Central memory CD8-positive, alpha-beta T cell (primary cell): ENCODE measurements at places on chromosomes 3 and 15.

DNA sequence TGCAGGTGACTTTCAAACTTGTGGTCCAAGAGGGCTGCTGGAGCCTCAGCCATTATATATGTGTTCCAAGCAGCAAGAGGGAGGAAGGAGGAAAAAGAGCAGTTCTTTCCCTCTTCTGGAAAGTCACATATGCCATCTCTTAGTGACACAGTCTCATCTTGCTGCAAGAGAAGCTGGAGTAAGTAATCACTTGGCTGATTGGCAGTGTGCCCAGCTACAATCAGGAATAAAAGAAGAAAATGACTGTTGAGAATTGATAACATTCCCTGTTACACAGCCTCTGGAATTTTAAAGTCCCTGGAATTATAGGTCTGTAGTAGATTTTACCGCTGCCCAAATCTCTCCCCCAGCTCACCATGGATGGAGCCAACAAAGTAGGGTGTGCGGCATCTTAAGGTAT lies 31.4 kb upstream of the LYZL4 start:
- H3K36me3 ChIP-seq, result no peaks in the 10 kb centered on the region
- H3K27me3 ChIP-seq, result peaks cover 40% of the 10 kb centered on the region
- no peak overlapping the region for H3K4me3 ChIP-seq

DNA sequence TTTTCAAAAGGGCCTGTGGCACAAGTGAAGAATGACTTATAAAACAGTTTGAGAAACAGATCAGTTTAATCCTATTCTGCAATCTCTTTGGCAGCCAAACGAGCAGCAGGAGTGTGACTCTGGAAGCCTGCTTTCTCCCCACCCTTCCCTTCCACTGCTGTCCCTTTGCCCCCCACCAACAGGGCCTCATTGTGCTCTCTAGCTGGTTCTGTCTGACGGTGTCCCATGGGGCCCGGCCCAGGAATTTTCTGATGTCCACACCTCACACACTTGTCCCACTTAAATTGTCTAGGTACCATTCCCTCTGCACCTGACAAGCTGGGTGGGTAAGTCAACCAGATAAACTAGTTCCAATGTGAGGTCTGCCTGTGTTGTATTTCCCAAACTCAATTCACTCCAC lies 16.4 kb downstream of the SLCO2A1 start:
- H3K4me1 ChIP-seq, result no peaks in the 10 kb centered on the region
- H3K27me3 ChIP-seq, result peaks cover 46% of the 10 kb centered on the region
- H3K36me3 ChIP-seq, result peaks cover 1% of the 10 kb centered on the region
- no peak overlapping the region for H3K27ac ChIP-seq

DNA sequence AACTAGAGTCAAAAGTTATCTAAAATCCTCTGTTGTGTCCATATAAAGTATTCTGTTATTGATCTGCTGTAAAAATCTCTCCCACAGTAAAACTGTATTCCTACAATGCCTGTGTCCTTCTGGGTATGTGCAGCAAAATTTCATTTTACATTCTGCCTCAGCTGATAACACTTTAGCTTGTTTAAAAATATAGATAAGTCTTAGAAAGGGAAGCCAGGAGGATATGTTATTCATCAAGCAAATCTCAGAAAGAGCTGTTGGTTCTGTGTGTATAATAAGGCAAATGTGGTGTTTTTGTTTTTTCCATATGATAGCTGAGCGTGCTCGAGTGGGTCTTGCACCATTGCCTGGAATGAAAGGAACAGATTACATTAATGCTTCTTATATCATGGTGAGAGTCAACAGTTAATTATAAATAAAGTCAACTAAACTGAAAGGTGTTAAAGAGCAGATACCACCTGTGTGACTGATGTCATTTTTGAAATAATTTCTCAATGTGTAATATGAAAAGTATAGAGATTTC lies 96.6 kb downstream of the FEZF2 start:
- H3K4me3 ChIP-seq, result no peak overlapping the region
- no peaks in the 10 kb centered on the region for H3K27me3 ChIP-seq
- no peak for DNase-seq
- H3K4me1 ChIP-seq, result no peaks in the 10 kb centered on the region

- no peak overlapping the region for H3K4me3 ChIP-seq
- H3K27ac ChIP-seq, result no peak overlapping the region
- no peak for DNase-seq
Observed at GRCh38 chr3:140053794-140054193, 118.8 kb downstream of the CLSTN2 start.

GRCh38 chr15:72958634-72959033 lies 93.6 kb upstream of the NEO1 start:
- DNase-seq, result no peak
- H3K4me1 ChIP-seq, result peaks cover 15% of the 10 kb centered on the region
- no peaks in the 10 kb centered on the region for H3K27me3 ChIP-seq
- H3K27ac ChIP-seq, result no peak overlapping the region
- H3K36me3 ChIP-seq, result no peaks in the 10 kb centered on the region

DNA sequence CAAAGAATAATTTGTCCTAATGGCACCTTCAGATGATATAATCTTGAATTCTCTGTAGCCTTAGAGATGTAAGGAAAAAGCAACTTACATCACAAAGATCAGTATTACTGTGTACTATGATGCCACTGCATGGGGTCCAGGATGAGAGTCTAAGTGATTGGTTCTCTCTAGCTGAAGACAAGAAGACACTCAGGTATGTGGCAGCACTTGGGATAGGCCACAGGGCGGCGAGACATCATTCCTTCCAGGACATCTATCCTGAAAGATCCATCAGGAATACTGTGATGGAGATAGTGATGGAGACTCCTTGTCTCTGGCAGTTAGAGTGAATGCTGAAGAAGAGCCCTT lies 2.5 kb downstream of the CD200 start:
- DNase-seq, result no peak
- peaks cover 33% of the 10 kb centered on the region for H3K27me3 ChIP-seq
- H3K36me3 ChIP-seq, result no peaks in the 10 kb centered on the region
- H3K4me1 ChIP-seq, result peaks cover 6% of the 10 kb centered on the region
- H3K27ac ChIP-seq, result no peak overlapping the region

DNA sequence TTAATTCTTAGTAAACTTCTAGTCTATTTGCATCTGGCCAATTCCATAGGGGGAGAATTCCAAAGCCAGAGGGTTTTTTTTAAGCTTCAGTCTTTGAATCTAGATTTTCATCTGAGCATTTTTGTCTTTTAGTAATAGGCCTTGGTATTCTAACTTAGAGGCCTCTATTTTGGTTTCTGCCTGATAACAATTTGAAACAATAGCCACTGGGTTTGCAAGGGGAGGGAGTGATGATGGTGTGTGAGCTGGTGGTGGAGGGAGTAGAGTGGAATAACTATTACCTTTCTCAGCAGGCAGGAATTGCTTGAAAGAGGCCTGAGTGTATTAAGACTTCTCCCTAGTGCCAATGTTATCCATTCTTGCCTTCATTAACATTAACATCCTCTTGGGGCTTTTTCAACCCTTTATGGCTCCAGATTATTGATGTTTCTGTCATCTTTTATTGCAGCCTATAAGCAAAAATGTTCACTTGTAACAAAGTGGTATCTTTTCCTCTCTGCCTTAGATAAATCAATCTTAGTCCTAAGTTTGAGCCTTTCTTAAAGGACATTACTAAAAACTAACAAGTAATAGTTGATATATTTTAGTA lies 26.5 kb upstream of the TCF12 start:
- H3K27me3 ChIP-seq, result no peaks in the 10 kb centered on the region
- DNase-seq, result no peak
- peaks cover 15% of the 10 kb centered on the region for H3K4me1 ChIP-seq
- no peak overlapping the region for H3K4me3 ChIP-seq
- H3K36me3 ChIP-seq, result peaks cover 2% of the 10 kb centered on the region

- no peak overlapping the region for H3K27ac ChIP-seq
- H3K4me3 ChIP-seq, result no peak overlapping the region
- no peak for DNase-seq
- no peaks in the 10 kb centered on the region for H3K36me3 ChIP-seq
Observed at GRCh38 chr3:189695400-189695799, 64.2 kb downstream of the TP63 start.

- no peaks in the 10 kb centered on the region for H3K27me3 ChIP-seq
- no peak for DNase-seq
- H3K4me1 ChIP-seq, result no peaks in the 10 kb centered on the region
- H3K4me3 ChIP-seq, result no peak overlapping the region
- H3K36me3 ChIP-seq, result no peaks in the 10 kb centered on the region
- no peak overlapping the region for H3K27ac ChIP-seq
Observed at GRCh38 chr15:24819680-24820079, 135.1 kb upstream of the SNRPN start.

DNA sequence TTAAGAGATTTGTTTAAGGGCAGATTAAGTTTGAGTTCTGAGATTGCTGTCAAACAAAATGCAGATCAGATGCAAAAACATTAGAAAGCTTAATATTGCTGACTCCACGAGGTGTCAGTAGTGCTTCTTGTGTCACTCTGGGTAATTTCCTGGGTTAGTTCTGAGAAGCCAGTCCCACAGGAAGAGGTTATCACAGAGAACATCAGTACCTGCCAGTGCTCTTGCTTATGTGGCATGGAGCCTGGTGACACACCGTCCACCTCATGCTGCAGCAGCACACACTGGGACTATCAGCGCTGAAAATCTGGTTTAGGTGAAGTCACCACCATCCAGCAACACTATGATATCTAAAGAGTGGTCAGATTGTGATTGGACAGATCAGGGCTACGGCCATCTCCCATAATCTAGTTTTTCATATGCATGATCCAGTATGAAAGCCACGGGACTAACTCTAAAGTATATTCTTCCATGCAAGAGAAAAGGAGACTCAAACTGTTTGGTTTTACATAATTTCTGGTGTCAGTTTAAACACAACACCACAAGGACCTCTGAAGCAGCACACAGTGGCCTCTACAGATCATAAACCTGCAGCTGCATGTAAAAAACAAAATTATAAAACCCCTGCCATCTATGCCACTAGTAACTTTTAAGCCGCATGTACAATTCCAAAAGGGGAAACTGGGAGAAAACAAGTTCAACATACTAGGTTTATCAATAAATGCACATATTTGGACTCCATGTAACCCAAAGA lies 36.1 kb upstream of the MYO5C start:
- H3K27me3 ChIP-seq, result no peaks in the 10 kb centered on the region
- no peak for DNase-seq
- H3K4me1 ChIP-seq, result peaks cover 10% of the 10 kb centered on the region
- no peak overlapping the region for H3K4me3 ChIP-seq
- peaks cover 37% of the 10 kb centered on the region for H3K36me3 ChIP-seq
- peak overlapping the region; percentile 44 for H3K27ac ChIP-seq

DNA sequence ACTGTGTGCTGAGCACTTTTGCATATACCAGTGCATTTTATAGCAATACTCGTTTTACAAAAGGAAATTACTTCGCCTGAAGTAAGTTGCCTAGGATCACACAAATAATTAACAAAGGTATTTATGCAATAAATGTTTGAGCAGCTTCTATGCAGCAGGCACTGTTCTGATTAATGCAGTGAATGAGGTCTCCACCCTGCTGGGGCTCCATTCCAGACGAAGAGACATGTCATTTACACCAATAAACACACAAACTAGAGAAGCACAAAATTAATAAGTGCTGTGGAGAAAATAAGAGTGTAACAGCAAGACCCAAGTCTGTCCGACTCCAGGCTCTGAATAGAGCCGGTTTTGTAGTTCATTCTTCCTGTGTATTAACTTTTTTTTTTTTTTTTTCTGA lies 17.5 kb downstream of the NOX5 start:
- no peaks in the 10 kb centered on the region for H3K36me3 ChIP-seq
- peak overlapping the region; percentile 51 for H3K4me3 ChIP-seq
- H3K27me3 ChIP-seq, result peaks cover 28% of the 10 kb centered on the region

DNA sequence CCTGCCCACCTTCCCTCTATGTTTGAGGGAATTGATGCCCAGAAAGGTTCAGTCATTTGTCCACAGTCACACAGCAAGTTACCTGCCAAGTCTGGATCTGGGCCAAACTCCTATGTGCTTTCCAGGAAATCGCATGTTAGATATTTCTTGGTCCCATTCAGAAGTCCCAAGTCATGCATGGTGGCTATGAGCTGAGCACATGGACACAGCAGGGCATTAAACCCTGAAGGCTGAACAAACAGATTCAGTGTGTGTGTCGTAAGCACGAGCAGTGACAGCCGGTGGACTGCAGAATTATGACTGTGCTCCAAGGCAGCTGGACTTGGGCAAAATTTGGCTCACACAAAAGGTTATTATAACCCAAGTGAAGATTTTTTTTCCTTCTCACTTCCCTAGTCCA lies 11.4 kb upstream of the SLC6A6 start:
- no peak overlapping the region for H3K4me3 ChIP-seq
- no peak for DNase-seq
- no peaks in the 10 kb centered on the region for H3K36me3 ChIP-seq
- H3K27me3 ChIP-seq, result no peaks in the 10 kb centered on the region

- H3K36me3 ChIP-seq, result no peaks in the 10 kb centered on the region
- no peaks in the 10 kb centered on the region for H3K27me3 ChIP-seq
- no peaks in the 10 kb centered on the region for H3K4me1 ChIP-seq
- no peak overlapping the region for H3K27ac ChIP-seq
- H3K4me3 ChIP-seq, result no peak overlapping the region
- DNase-seq, result no peak
Observed at GRCh38 chr3:54671511-54671910, 256.3 kb downstream of the LRTM1 start.

DNA sequence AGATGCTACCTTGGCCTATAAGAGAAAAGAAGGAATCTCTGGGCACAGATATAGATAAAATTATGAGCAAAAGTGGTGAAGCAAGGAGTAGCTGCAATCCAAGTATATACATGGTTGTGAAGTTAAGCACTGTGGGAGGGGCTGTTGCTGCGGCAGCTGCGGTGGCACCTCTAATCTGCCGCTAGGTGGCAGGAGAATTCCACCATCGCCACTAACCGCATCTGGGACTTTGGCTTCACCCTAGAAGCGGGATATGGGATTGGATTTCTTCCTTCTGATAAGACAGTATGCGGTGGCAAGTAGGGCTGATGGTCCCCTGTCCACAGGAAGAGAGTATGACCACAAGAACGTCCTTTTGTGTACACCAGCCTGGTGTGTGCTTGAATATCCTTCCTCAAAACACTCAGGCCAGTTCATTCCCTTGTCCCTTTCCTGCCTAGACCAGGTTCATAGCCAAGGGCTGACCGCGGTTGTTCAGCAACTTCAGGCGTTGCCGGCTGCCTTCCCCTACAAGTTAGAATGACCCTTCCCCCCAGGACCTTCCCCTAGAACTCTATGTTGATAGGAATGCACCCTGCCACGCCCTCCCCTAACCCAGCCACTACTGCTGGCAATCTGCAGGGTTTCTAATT lies 5.1 kb downstream of the MAGEL2 start:
- no peak overlapping the region for H3K27ac ChIP-seq
- H3K4me1 ChIP-seq, result no peaks in the 10 kb centered on the region
- no peak overlapping the region for H3K4me3 ChIP-seq
- no peak for DNase-seq
- no peaks in the 10 kb centered on the region for H3K36me3 ChIP-seq
- no peaks in the 10 kb centered on the region for H3K27me3 ChIP-seq
